Neuronal stem cell (in vitro differentiated cells): ENCODE measurements at places on chromosomes 7 and 10.
A peak's percentile ranks its signal among the peaks of the same experiment; 100 is the strongest.

DNA sequence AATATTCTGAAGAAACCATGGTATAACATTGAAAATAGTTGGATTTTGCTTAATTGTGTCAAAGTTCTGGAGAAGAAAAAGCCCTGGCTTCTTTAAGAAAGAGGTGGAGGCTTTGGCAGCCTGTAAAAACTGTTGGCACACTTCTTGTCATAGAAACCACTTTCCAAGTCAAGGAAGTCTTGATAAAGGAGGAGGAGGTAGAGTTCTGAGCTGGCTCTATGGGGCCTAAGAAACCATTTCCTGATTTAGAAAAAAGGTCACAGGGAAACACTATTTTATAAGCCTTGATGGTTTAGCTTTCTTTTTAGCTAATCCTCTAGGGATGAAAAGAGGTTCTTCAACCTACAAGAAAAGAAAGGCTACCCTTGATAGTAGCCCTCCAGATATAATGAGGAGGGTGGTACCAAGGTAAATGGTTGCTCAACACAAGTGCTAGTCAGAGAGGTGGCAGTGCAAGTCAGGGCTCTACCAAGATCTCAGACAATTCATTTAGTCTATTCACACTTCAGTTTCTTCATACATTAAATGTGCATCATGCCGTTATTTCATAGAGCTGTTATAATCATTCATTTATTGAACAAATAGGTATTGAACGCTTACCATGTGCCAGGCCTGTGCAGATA, 346.9 kb downstream of the RNLS start:
- H3K36me3 ChIP-seq = no peaks in the 10 kb centered on the region
- no peaks in the 10 kb centered on the region for H3K27me3 ChIP-seq
- H3K4me1 ChIP-seq = peaks cover 18% of the 10 kb centered on the region
- no peak for DNase-seq
- no peak overlapping the region for H3K4me3 ChIP-seq

DNA sequence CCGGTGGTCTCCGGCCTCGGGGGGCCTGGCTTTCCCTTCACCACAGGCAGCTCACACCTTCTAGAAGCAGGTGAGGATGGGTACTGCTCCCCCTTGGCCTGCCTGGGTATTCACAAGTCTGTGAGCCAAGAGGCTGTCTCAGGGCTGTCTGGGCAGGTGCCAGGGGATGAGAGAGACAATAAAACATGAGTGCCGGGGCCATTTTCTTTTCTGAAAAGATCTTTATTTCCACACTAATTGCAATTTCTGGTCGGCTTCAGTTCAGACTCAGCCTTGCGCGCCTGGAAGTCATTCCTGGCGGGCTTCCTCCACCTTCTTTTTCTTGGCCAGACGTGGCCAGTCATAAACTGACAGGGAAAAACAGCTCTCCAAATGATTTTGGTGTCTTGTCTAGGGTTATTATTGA, 171.2 kb downstream of the ARHGAP12 start:
- no peak overlapping the region for H3K4me3 ChIP-seq
- H3K4me1 ChIP-seq = peaks cover 7% of the 10 kb centered on the region

DNA sequence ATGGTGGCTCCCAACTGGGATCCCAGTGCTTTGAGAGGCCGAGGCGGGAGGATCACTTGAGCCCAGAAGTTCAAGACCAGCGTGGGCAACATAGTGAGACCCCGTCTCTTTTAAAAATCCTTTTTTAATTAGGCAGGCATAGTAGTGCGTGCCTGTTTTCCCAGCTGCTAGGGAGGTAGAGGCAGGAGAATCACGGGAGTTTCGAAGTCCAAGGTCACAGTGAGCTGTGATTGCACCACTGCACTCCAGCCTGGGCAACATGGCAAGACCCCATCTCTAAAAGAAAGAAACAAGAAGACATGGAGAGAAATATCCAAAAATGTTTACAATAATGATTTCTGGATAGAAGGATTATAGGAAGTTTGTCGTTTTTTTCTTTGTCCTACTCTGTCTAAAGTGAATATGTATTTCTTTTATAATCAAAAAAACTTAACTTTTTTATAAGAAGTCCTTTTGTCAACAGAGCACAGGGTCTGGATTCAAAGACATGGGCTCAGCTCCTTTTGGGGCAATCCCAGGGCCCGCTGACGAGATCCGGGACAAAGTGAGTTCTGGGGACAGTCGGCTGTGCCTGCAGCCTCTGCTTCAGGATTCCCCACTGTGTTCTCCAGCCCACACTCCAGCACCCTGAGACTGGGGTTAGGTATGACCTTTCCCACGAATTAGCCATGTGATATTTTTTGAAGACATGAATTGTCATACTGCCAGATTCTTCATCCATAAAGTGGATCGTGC, 45.6 kb downstream of the PDGFA start:
- DNase-seq = no peak
- H3K27me3 ChIP-seq = peaks cover 5% of the 10 kb centered on the region
- H3K27ac ChIP-seq = no peak overlapping the region
- H3K4me3 ChIP-seq = no peak overlapping the region
- no peaks in the 10 kb centered on the region for H3K4me1 ChIP-seq

- no peaks in the 10 kb centered on the region for H3K4me1 ChIP-seq
- H3K4me3 ChIP-seq = no peak overlapping the region
- no peak overlapping the region for H3K27ac ChIP-seq
- no peak for DNase-seq
- no peaks in the 10 kb centered on the region for H3K27me3 ChIP-seq
Measured at GRCh38 chr7:52897713-52898112, 137.7 kb upstream of the POM121L12 start.

DNA sequence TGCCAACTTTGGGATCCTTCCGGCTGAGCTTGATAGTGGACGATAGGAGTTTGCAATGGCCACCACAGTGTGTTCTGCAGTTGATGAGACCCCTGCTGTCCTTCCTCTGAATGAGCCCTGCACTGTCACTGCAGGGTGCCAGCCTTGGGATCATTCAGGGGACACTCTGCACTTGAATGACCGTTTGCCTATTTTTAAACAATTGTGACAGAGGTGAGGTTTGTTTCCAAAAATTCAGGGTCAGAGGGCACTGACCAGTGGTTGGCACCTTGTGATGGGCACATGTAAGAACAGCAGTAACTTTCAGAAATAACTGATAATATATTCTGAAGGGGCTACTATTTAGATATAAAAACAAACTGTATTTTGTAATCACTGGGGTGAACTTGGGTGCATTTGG, 48.5 kb upstream of the ADARB2 start:
- no peaks in the 10 kb centered on the region for H3K27me3 ChIP-seq
- H3K4me3 ChIP-seq = no peak overlapping the region
- no peaks in the 10 kb centered on the region for H3K36me3 ChIP-seq
- no peak for DNase-seq
- H3K27ac ChIP-seq = no peak overlapping the region
- H3K4me1 ChIP-seq = peaks cover 3% of the 10 kb centered on the region

GRCh38 chr10:119663866-119664698, 12.9 kb downstream of the BAG3 start:
- no peak overlapping the region for H3K4me3 ChIP-seq
- no peak for DNase-seq
- H3K36me3 ChIP-seq = peaks cover 17% of the 10 kb centered on the region
- H3K27ac ChIP-seq = no peak overlapping the region
- no peaks in the 10 kb centered on the region for H3K27me3 ChIP-seq

DNA sequence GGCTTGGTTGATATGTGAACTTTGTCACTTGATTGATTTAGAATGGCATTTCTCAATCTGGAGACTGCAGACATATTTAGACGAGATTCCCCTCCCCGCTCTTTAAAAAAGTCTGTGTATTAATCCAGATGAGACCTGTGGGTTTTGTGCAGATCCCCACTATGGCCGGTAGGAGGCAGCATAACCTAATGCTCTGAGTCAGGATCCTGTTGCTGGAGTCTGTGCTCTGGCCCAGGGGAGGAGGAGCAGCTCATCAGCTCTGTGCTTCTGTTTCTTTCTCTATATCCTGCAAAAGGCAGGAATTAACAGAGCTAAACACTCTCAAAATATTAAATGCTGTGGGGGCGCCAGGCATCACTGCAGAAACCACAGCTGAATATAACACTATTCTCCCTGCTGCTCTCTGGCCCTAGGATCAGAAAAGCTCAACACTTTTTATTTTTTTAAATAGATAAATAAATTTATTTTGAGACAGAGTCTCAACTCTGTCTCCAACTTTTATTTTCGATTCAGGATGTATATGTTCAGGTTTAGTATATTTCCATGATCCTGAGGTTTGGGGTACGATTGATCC, 23.9 kb upstream of the SEPHS1 start:
- no peaks in the 10 kb centered on the region for H3K4me1 ChIP-seq
- no peak overlapping the region for H3K27ac ChIP-seq
- H3K27me3 ChIP-seq = no peaks in the 10 kb centered on the region
- H3K4me3 ChIP-seq = no peak overlapping the region
- peak; percentile 84 for DNase-seq
